ENCODE measurements at places on chromosomes 3 and 15.

DNA sequence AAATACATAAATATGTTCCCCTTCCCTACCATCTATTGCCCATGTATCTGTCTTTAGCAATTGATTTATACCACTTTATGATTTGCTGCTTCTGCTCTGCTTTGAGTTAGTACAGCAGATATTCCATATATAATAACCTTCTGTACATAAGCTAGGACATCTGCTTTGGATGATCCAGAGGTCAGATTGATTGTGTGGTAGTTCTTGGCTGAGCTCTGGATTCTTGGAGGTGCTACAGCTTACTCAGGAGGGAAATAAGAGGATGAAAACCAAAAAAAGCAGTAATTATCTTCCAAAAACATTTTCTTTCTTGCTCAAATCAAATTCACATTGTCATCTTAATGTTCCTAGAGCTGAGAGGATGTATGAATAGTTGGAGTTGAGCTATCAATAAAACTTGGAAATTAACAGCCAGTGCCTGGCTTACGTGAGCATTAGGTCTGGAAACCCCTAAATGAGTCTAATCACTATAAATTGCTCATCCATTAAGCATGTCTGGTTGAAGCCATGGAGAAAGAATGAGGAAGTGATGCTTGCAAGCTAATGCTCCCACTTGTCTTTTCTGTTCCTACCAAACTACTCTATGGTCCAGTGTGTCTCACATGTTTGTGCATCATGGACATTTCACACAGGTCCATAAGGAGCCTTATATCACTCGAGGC, 36.3 kb upstream of the TMEM42 start:
- DNase-seq, result no peak

DNA sequence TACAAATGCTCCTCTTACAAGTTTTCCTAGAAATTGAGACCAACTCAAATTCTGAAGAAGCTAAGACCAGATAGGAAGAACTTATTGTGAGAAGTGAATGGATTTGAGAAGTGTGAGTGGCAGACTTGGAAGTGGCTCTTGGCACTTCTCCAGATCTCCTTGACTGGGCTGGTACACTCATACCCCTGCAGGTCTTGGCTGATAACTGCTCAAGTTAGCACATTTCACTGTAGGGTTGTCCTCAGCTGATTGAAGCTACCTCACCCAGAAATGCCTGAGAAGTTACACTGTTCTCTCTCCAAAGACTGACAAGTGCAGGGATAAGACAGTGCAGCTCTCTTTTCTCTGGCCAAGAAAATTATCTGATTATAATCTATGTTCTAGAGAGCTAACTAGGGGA, 16.5 kb upstream of the CLDN1 start:
- no peak for DNase-seq

DNA sequence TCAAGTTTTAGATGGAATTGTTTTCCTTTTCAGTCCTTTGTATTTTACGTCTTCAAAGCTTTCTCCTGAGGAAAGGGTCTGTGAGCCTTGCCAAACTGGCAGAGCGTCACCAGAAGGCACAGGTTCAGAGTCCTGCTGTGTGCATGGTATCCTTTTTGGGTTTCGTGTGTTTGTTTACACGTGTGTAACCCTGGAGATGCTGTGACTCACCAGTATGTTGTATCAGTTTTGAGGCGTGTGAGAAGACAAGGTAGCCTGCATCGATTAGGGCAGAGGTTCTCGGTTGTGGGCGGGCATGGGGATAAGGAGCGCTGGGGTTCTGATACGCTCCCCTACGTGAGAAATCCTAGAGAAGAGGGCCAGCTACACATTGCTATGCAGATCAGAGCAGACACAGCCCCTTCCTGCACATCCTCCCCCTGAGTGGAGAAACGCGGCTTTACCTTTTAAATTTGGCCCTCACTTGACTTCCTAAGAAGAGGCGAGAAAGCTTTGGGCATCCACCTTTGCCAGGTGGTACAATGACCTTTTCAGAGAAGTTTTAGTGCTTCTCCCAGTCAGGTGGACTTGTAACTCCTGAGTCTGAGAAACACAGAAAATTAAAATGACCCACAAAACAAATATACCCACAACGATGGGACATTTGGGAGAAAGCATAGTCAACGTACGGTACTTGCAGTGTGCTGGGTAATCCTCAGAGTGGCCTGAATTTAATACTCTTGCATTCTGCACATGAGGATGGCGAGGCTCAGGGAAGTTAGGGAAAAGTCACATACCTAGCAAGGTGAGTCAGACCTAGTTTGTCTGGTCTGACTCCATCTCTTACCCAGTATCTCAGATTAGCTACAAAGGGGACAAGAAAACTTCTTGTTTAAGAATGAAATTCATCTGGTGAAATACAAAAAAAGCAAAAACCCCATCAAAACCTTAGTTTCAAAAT, 38.1 kb downstream of the TRAK1 start:
- DNase-seq, result no peak

GRCh38 chr15:79922512-79923078, 25.8 kb upstream of the MTHFS start:
- DNase-seq, result no peak

GRCh38 chr3:130514681-130515080, 2.3 kb upstream of the COL6A6 start:
- no peak for DNase-seq

GRCh38 chr3:46479696-46480095, 15.0 kb upstream of the LTF start:
- DNase-seq, result no peak

GRCh38 chr3:177080122-177080521, 117.2 kb downstream of the TBL1XR1 start:
- DNase-seq, result no peak

GRCh38 chr15:48374472-48374871, 43.2 kb downstream of the DUT start:
- DNase-seq, result no peak

DNA sequence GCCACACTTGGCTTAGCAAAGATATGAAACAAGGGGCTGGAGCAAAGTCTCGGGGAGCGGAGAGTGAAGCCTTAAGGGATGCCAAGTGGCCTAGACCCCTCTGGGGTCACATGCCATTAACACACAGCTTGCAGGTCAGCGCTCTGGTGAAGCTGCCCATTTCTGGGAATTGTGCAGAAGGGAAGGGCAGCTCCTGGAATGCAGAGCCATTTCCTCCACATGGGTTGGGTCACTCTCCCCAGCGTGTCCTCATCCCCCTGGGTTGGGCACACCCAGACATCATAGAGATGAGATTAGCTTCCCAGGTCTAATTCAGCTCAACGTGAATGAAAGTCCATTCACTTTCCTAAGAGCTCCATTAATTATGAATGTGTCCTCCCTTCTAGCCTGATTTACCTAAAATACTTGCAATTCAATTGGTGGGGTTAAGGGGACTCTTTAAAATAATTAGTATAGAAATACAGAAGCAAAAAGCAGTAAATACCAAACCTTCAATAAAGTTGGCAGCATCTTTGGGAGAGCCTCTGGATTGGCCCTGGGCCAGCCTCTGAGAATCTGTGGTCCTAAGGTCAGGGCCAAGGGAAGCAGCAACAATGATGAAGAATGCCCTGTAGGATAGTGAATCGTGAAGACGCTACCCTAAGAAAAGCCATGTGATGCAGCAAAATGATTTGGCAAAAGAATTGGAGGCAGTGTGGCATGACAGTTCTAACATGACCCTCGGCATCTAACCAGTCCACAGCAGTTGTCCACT, 17.8 kb downstream of the MRAS start:
- no peak for DNase-seq

DNA sequence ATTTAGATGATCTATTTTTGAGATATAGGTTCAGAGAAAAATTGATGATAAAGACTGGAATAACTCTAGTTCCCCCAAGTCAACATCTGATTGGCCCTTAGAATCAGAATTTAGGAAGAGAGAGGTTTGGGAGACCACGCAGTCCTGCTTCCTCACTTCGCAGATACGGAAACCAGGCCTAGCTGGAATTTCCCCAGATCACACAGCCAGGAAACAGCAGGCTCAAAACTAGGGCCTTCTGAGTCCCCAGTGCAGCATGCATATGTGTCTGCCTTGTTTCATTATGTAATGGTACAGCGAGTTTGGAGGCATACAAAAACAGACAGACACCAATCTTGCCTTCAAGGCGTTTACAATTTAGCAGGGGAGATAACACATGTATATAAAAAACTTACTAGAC, 177.1 kb upstream of the ICE2 start:
- no peak for DNase-seq
